Kidney tubule cell (primary cell): ENCODE measurements at places on chromosomes 1 and 21.

- peak; percentile 54 for DNase-seq
Measured at GRCh38 chr1:20361805-20362381, 71.2 kb downstream of the VWA5B1 start.

DNA sequence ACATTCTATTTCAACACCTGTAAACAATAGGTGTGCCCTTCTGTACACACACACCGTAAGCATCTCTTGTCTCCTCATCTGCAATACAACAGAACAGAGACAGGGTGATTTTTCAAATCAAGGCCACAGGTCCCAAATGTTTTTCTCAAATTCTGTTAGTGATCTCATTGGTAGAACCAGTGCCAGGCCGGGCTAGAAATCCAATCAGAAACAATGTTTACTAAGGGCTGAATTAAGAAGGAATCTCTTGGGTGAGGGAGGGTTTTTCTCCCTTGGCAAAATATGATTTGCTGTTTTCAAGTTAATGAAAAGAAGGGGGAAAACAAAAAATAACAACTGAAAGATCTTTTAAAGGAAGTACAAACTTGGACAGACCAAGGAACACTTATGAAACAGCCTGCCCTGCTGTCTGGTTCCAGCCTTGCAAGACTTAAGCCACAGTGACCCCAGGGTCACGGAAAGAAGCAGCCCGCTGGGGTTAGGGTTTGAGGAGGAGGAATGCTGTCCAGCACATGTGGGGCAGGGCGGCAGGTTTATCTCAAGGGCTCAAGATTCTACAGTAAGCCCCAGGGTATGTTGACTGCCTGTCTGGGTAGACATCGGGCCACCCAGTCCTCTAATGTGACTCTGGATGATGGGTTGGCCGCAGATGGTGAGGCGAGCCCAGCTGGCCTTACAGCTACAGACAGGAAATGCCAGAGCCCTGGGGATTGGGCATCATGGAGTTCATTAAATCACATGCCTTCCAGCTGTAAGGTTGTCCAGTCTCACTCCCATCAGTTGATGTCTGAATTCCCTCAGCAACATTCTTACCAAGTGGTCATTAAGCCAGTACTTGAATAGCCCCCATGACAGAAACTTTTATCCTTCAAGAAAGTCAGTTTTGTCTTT, 73.3 kb upstream of the SLC44A3 start:
- no peak for DNase-seq

DNA sequence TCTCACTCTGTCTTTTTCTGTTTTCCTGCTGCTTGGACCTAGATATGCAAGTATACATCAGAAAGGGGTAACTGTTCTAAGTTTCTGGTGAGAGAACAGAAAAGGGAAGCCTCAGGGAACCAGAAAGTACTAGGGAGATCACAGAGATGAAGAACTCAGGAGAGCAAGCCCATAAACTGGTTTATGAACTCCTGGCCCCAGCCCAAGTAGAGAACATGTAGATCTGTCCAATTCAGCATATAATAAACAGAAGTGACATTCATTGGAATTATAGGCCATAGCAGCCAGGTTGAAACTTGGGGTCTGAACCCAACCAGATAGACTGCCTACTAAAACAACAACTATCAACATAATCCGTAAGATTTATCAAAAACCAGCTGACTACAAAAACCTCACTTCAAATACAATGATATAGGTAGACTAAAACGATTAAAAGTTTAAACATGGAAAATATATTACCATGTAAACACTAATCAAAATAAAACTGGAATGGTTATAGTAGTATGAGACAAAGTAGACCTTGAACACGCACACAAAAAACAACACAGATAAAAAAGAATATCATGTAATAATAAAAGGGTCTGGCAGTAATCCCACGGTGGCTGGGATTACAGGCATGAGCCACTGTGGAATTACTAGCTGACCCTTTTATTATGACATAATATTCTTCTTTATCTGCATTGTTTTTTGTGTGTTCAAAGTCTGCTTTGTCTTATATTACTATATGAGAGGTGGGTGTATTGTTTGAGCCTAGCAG, 65.0 kb downstream of the ZSWIM5 start:
- no peak for DNase-seq

DNA sequence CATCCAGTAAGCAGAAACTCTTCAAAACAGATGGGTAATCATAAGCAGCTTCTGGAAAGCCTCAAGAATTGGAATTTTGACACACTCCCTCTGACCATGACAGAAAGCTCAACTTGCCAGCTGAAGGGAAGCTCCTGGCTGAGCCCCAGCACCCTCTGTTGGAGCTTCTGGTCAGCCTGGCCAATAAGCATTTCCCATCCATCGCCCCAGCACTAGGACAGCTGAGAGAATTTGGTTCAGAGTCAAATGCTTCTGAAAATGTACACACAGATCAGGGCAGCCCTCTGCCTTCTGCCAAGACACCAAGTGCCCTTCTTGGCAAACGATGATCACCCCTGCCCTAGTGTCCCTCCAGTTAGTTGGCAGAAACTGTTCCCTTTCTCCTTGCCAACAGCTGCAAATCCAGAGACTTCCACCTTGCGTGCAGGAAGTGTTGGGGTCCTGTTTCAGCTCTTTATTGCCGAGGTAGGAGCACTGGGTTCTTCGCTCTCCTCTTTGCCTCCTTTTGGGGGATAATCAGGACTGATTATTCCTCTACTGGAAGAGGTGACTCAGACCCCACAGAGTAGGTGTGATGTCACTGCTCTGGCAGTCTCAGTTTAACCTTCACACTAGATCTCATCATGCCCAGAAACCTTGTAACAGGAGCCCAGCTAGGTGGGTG, 11.9 kb downstream of the PIGV start:
- peak; percentile 90 for DNase-seq

DNA sequence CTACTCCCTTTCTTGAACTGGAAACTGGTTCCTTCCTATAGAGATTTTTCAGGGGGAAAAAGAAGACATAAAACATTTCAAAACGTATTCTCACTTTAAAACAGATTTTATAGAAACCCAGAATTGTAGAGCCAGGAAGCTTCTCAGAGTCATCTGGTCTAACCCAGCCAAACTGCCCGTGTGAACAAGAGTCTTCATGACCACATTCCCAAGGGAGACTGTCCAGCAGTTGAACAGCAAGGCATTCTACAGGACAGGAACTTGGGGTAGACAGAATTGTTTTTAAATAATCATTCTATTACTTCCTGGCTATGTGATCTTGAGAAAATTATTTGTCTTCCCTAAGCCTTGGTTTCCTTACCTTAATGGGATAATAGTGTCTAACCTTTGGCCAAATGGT, 163.5 kb upstream of the IVNS1ABP start:
- DNase-seq = no peak

DNA sequence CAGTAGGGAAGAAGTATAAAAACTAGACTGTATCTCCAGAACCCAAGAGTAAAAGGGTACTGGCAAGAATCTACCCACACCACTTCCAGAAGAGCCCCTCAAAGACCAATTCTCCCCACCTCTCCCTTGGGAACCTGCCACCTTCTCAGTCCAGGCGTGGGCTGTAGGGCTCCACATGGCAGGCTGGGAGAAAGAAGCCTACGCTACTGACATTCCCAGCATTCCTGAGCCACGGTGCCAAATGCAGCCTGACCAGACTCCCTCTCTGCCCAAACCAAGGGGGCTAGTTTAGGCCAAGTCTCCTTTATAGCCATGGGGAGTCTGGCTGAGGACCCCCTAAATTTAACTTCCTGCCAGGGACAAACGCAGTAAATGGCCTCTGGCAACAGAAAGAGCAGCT, 2.0 kb downstream of the UBE2Q1 start:
- peak; percentile 33 for DNase-seq

DNA sequence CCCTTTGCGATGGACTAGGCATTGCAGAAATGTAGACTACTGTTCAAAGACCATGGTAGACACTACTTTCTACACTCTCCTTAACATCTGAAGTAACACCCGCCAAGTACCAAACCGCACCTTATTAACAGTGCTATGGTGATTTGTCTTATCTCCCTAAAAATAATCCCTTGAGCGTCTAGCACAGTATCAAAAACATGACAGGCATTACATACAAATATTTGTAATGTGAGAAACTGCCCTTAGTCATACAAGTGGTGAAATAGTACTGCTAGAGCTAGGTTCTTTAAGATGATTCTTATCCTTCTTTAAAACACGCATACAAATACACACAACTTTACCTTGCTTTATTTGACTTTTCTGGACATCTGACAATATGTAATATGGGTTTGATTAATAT, 27.2 kb downstream of the PUM1 start:
- DNase-seq = no peak

DNA sequence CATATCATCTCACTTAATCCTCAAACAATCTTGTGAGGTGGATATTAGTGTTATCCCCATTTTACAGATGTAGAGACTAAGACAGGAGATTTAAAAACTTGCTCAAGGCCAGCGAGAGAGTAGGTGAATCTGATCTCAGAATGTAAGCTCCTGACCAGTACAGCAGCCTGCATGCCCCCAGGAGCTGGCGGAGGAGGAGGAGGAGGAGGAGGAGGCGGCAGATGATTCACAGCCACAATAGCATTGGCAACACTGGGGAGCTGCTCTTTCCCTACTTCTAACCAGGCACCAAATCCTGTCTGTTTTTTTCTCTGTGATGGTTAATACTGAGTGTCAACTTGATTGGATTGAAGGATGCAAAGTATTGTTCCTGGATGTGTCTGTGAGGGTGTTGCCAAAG, 243.2 kb downstream of the ATG4C start:
- no peak for DNase-seq

DNA sequence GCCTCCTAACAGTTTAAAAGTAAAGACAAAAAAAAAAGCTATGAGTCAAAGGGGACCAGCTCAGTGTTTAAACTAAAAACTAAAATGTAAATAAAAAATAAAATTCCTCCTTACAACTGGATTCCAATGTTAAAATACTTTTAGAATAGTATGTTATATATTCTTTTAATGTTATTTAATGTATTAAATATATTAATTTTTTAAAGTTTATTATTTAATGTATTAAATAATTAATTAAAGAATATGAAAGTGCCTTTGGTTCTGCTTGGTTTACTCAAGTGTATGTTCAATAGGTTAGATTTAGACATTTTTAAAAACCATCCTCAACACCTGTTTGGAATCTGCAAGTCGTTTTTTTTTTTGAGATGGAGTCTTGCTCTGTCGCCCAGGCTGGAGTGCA, 13.1 kb downstream of the ACBD6 start:
- no peak for DNase-seq

DNA sequence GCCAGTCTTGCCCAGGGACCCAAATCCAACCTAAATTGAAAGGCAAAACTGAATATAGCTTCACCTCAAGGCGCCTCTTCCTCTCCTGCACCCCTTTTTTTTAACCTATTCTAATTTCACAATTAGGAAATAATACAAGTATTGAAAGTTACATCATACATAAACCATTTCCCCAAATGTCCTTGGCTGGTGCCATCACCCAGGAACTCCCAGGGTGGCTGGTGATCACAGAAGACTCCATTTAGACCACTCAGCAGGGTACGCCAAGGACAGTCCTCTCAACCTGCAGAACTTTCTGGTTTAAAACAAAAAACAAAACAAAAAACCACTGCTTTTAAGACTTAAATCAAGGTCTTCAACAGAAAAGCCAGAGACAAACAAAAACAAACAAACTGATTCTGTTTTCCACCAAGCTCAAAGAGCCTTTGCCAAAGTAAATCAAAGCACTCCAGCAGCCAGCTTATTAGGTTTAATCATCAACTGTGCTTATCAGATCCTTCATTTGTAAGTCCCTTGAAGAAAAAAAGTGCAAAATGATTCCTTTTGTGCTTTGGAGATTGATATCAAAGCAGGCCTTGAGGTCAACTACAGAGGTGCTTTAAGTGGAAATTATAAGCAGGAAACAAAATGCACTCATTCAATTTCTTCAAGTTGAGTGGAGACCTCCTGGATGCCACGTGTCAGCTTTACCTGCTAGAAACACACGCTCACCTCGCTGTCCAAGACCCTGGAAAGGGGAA, 113.0 kb downstream of the ETS2 start:
- DNase-seq = no peak

DNA sequence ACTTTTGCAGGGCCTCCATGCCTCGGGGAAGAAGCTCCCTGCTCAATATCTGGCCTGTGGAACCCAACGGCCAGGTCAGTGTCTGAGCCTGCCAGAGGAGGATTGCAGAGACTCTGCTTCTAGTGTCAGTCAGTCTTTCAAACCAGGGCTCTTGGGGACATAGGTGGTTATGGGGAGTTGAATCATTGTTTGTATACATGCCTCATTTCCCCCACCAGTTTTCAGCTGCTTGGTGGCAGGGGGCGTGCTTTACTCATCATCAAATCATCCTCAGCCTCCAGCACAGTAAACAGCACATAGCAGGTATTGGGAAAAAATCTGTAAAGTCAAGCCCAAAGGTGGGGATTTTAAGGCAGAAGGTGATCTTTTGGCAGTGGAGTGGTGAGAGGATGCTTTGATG, 17.4 kb upstream of the FAM89A start:
- DNase-seq = peak; percentile 73

- no peak for DNase-seq
Measured at GRCh38 chr21:45149021-45149420, 74.6 kb downstream of the ADARB1 start.

DNA sequence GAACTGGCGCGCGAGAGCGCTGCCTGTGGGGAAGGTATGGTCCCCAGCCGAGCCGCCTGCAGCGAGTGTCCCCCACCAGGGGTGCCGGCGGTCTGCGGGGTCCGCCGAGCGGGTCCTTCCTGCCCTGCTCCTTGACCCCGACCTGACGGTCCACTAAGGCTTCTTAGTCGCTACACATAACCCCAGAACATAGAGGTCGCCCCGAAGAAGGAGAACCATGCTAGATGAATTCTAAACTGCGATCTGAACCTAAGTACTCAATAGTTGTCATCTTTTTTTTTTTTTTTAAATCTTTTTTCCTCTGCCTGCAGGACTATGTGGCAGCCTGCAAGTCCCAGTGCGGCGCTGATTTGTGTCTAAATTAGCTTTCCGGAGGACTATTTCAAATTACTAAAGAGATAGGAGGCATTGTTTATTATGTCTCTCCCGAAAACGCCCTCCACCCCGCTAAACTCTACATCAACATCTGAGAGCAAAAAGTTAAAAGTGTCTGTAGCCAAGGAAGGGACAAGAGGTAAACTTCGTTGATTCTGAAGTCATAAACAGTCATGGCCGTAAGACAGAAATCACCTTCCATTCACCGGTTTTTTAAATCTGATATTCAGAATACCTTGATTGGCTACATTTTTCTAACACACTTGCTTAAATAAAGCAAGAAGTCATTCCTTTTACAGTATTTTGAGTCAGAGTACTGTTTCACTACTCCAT, 476 bp downstream of the AXDND1 start:
- peak; percentile 26 for DNase-seq

DNA sequence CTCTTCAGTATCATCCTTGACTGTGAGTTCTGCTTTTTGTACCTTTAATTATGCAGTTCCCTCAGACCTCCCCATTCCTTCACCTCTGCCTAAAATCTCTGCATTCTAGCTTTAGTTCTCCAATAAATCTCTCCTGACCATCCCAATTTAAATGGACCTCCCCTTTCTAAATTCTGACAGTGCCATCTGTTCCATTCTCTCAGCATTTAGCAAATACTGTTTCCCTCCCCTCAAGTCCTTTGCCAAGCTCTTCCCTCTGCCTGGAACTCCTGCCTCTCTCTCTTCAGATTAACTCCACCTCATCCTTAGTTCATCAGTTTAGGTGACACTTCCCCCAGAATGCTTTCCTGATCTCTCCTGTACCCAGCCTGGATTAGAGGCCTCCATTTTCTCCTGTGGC, 54.0 kb upstream of the JUN start:
- no peak for DNase-seq

- DNase-seq = peak; percentile 78
Measured at GRCh38 chr1:21626921-21627339, 42.2 kb downstream of the RAP1GAP start.
